GM04504 (cell line): ENCODE measurements at places on chromosomes 4 and X.

GRCh38 chr4:20983763-20984575 is 283.7 kb downstream of the PACRGL start:
- DNase-seq, result no peak

DNA sequence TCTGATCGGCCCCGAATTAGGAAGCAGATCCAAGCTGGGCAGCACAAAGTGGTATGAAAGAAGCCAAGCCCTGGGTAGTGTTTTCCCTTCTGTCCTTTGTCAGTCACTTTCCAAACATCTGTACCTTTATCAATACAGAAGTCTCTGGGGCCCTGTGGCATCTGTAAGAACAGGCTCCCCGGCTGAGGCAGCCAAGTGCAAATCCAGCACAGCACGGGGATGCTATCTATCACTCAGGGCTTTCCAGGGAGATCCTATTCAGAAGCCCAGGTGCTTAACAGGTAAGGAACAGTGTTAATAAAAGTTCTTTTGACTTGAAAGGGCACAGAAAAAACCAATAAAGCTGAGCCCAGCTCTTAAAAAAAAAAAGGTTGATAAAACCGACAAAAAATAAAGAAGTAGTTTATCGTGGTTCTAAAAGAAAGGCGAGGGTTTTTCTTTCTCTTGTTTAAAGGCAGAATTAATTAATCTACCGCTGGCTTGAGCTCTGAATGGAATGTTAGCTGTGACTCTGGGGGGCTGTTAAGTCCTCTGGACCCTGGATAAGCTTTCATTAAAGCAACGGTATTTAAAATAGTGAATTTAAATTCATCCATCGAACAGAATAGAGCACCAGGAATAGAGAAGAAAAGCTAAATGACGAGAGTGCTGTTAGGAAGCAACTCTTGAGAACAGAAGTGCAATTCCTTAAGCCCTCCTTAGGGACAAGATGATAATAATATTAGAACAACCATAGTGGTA is 119.1 kb upstream of the GATB start:
- DNase-seq, result no peak

DNA sequence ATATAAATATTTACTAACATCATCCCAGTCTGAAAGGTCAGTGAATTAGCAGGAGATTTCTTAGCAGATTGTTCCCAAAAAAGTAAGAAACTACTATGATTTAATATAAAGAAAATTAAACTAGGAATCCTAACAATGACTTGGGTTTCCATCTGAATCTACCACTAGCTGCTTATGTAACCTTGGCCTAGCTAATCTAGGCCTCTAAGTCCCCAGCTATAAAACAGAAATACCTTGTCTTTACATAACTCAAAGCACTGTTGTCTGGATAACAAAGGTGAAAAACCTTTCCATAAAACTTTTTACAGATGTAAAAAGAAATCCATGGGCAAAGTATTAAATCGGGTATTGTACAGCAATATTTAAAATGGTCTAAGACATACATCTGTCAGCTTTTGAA is 3.0 kb downstream of the FBXL5 start:
- DNase-seq, result no peak

DNA sequence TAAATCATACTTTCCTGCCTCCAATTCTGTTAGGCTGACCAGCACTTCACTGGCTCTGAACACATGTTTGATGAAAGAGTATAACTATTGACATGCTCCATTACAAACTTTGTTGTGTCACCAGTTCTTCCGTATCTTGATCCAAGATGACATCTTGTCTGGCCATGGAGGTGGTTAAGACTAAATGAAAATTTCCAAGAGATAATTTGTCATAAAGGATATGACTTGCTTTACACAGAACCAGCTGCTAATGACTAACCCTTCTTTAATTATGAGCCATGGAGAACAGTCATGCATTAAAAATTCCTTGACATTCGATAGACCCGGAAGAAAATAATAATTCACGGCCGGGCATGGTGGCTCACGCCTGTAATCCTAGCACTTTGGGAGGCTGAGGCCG is 17.7 kb upstream of the N4BP2 start:
- peak; percentile 24 for DNase-seq

- DNase-seq, result no peak
Measured at GRCh38 chr4:5217421-5217820, 166.1 kb downstream of the STK32B start.

DNA sequence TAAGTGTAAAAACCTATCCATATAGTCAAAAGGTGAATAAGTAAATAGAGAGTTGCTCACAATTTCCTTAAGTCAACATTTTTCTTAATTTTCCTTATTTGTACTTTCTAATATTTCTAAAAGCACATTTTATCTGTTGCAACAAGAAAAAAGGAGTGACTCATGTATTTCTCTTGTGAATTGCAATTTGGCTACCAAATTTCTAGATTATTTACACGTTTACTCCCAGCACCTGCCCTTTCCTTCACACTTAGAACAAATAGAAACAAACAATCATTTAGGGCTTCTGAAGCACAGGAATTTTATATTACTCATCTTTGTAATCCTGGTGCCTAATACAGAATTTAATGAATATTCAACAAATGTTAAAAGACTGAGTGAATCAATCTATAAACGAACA is 22.2 kb downstream of the BTC start:
- DNase-seq, result no peak

DNA sequence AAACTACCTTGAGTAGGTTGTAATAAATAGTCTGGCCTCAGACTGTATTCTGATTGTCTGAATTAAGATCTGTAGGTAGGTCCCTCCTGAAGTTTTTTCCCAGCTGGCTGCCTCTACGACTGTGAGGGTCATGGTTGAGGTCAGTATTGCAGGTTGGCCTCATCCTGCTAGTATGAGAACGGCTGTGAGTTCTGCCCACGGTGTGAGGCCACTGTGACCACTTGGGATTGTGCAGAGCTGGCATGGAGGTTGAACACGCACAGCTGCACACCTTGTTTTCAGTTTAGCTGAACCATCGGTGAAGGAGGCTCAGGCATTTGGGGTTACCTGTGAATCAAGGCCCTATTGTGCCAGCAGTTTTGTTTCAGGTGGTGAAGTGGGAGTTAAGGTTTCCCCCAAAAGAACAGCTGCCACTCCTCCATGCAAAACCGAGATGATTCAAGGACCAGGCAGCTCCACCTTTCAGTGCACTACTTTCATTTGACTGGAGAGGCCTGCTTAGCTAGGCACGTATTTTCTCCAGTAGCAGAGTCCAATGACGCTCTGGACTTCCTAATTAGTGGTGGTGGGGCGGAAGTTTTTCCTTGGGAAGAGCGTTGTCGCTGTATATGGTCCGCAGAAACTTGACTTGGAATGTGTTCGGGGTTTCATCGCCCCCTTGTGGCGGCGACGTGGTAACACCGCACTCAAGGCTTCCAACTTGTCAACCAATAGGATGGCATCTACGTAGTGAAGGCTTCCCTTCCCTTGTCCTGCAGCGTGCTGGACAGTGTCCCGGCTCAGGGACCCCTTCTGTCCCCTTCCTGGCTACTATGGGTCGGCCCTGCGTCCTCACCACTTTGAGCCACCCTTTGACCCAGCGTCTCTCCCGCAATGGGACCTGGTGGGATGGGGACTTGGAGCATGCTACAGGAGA is 13.8 kb downstream of the CMC4 start:
- DNase-seq, result peak; percentile 28

DNA sequence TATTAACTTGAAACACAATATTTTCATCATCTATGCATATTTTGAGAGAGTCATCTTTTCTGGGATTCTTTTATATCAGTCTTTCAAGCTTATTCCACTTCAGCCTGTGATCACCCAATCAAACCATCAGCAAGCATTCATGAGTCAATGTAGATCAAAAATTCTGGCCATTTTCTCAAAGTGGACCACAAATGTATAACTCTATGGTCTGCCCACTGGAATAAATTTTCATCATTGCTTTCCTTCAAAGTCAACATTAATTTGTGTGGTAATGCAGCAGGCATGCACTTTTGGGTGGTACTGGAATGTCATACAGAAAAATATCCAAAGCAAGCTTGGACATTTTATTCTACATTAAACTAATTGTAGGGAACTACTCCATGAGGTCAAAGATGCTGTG is 1013.0 kb downstream of the STIM2 start:
- DNase-seq, result no peak

GRCh38 chr4:85658766-85659439 is 184.0 kb downstream of the ARHGAP24 start:
- no peak for DNase-seq

- no peak for DNase-seq
Measured at GRCh38 chrX:8403988-8404387, 60.6 kb upstream of the VCX3B start.

- DNase-seq, result no peak
Measured at GRCh38 chrX:34072906-34073305, 59.2 kb downstream of the FAM47A start.

GRCh38 chr4:150578745-150579501 is 3.0 kb upstream of the MAB21L2 start:
- DNase-seq, result no peak

DNA sequence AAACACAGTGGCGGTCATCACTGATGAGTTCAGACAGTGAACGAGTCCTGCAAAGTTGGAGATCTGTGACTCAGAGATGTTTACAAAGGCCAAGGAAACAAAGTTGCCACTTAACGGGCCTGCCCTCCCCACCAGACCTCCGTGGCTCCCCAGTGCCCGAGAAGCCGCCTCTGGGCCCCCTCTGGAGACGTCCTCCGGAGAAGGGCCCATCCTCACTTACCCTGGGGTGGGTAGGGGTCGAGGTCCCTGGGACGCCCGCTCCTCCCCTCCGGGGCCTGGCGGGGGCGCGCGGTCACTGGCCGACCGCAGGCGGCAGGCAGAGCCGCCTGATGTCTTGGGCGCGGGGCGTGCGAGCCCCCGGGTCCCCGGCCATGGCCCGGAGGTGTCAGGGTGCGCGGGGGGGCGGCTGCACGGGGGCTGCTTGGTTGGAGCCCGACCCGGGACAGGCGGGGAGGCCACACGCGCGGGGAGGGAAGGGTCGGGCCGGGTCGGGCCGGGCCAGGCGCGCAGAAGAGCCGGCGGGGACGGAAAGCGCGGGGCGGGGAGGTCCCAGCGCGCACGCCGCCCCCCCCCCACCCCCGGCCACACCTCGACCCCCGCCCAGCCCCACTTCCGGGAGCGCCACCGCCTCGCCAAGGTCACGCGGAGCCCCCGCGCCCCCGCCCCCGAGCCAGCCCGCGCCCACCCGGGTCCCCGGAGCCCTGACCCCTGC is 529 bp downstream of the DHRSX start:
- DNase-seq, result no peak

DNA sequence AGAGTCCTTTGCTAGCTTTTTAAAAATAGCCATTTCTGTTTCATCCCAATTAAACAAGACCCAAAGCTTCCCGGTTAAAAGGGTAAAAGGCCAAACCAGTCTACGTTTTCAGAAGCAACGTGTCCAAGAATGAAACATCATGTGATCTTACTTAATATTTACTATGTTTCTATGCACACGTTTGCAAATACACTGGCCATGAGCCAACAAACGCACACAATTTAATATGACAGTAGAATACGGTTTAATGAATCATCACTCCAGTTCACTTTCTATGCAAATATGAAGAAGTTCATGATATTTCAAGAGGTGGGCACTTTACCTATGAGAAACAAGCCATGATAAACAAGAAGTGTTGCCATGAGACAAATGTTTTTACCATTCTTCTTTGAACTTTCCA is 4.3 kb downstream of the NR0B1 start:
- no peak for DNase-seq

DNA sequence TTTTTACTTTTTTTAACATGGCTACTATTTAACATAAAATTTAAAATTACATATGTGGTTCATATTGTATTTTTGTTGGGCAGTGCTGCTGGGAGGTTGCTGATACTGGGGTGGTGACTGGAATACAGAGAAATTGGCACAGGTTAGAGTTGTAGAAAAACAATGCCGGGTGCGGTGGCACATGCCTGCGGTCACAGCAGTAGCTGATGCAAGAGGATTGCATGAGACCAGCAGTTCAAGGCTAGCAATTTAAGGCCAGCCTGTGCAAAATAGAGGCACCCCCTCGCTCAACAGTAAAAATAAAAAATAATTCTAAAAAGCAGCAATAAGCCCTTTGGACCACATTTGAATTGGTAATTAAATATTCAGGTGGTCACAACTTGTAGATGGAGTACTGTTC is 11.8 kb upstream of the CPE start:
- no peak for DNase-seq
